CD4-positive, alpha-beta T cell treated with Interleukin-15 for 4 hours (primary cell): ENCODE measurements at places on chromosomes 4 and X.

DNA sequence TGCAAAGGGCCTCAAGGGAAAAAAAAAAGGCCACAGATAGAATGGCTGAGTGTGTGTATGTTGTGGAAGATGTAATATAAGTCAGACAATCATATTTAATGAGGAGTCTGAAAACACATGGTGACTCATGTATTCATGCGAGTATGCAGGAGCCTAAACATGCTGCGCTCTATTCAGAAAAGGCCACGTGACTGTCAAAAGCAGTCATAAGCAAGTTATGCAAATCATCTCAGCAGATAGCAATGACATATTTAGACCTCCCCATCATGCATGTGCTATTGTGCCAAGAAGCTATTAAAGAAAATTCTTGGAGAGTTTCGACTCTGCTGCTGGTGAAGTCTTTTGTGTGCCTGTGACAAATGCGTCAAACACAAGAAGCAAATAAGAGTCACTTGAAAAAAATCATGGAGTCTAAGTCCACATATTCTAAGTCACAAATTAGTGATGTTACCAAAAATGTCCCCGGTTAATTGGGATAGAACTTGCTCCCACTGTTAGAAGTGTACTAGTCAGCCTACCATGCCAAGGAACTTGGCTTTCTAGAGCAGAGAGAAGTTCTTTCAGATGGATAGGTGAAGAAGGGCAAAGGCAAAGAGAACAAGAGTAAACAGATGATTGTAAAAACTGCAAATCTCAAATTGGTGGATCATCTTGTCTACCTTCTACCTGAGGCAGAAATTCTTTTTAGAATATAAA, 5.0 kb downstream of the LNX1 start:
- no peak for DNase-seq

DNA sequence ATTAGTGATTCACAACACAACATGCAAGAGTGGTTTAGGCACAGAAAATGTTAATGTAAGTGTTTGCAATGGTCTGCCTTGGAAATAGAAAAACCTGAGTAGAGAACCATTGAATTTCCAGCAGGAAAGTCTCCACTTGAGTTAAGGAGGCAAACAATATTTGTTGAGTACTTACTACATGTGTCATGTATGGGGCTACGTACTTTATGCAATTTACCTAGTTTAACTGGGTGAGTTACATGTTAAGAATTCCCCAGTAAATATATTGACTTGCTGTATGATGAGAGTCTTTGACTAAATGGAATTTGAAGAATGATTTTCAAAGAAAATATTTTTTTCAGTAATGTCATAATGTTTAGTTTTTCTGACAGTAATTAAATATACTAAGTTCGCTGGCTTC, 7.8 kb upstream of the NPNT start:
- no peak for DNase-seq

DNA sequence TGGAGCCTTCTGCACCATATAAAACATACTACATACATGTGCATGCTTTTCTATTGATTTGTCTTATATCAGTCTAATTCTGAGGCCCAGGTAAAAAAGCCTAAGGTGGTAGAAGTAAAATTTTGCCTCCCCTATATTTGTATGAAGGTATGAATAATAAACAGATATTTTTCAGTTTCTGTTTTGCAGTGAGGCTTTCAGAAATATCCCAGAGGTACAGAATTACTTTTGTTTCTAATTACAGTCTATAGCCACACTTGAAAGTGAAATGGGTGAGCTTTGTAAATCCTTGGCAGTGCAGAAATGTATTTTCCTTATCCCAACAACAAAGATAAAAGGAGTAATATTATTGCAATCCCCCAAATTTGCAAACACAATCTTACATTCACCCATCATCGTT, 59.5 kb downstream of the DDX60 start:
- no peak for DNase-seq

DNA sequence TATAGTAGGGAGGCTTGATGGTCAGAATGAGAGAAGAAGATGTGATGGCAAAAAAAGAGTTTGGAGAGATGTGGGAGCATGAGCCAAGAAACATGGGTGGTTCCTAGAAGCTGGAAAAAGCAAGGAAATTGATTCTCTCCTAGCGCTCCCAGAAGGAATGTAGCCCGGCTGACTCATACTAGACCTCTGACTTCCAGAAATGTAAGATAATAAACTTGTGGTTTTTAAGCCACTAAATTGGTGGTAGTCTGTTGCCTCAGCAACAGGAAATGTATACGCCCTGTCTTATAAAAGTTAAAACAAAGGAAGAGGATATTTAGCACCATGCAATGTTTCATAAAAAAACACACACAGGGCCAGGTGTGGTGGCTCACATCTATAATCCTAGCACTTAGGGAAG, 182.7 kb upstream of the PCDH7 start:
- DNase-seq, result no peak

DNA sequence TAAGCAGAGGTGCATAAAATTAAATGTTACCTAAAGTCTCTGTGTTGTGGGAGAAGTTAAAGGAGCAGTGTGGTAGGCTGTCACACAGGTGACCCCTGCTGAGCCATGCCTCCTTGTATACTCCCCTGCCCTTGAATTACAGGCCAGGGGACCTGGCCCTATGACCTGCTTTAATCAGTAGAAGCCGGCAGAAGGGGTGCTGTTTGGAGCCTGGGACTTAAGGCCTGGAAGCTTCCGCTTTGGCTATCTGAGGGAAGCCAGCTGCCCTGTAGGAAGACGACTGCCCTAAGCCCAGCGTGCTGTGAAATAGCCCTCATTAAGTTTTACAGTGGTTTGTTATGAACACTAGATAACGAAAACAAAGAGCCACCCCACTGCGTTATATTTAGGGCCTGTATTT, 34.1 kb downstream of the SPINK2 start:
- no peak for DNase-seq

- DNase-seq, result no peak
These were observed 73.1 kb downstream of the HHIP start for GRCh38 chr4:144718958-144719512.

DNA sequence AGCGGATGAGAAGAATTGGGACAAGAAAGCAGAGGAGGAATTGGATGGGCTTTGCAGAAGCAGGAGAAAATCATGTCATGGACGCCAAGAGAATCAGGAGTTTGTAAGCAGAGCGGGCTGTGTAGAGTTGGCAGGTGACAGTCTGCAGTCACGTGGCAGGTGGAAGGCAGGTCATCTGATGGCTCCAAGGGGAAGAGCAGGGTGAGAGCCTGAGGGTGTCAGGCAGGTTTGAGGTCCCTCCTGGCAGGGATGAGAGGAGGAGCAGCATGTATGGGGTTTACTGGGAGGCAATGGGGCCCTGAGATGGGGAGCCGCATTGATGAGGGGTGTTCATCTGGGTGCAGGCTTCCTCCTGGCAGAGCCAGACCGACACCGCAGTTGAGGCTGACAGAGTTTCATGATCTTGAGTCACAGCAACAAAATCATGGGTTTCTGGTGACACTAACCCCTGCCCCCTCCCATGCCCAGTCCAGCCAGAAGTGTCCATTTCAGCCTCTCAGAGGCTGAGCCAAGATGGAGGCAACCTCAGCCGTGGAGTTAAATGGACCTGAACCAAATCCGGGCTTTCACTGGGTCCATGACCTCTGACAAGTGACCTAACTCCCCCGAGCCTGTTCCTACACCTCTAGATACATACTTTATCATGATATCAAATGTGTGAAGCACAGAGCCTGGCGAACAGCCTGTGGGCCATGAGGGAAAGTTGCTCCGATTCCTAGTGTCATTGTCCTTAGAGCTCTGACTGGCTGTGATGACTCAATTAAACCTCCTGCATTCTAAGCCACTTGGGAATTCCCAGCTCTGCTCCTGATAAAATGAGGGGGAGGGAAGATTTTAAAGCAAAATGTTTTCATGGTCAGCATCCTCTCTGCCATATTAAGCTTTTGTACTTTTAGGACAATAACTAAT, 36.1 kb downstream of the EVC start:
- DNase-seq, result no peak

DNA sequence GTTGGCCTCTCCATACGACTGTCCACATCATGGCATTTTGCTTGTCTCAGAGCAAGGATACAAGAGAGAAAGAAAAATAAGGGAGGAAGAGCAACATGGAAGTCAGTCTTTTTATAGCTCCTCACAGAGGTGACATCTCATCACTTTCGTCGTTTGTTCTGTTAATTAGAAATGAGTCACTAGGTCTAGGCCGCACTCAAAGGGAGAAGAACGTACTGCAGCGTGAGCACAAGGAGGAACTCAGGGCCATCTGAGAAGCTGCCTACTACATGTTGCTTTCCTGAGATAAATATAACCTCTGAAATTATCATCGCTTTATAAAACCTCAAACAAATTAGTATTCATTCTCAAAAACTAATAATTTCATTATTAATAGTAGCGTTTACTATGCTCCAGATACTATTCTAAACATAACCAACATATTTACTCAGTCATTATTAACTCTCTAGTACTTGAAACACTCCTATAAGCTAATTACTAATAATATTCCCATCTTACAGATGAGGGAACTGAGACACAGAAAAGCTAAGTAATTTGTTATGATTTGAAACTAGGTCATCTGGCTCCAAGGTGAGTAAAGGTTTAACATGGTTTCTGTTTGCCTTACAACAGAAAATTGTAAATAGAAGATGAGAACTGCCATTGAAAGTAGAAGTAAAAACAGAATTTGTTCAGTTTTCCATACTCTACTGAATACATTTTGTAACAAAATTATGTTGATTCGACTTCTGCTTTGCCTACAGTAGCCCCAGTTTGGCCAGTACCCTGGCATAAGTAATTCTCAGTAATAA, 213.2 kb upstream of the UGT8 start:
- DNase-seq, result no peak

DNA sequence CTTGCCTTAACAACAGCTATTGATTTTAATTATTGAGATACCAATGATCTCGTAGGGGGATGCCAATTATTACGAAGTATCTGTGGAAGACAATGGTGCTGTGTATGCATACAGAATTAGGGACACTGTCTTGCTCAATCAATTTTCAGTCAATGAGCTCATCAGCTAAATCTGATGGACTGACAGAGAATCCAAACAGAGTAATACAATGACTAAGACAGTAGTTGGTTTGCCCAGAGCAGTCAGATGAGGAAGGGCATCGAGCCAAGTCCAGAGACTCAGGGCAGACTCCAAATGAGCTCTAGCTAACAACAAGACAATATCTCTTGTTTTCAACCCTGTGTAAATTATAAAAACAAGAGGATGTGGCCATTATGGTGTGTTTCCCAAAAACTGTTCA, 14.7 kb upstream of the GSX2 start:
- DNase-seq, result no peak

- DNase-seq, result no peak
These were observed 20.8 kb upstream of the SERTM2 start for GRCh38 chrX:111490688-111491087.

DNA sequence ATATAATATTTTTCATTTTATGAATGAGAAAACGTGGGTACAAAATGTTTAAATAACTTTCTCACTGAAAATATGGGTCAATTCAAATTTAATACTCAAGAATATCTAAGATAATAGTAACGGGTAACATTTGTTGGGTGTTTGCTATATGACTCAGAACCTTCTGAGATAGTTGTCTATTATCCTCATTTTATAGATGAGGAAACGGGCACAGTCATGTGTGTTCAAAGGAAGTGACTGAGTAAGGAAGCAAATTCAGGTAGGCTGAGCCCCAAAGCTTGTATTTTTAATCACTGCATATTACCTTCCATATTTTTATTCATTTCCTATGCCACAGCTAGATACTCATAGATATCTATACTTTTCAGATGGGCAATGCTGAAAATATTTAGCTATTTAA, 12.2 kb upstream of the CAMK2D start:
- DNase-seq, result no peak

GRCh38 chr4:66034671-66035070, 364.4 kb upstream of the EPHA5 start:
- DNase-seq, result no peak
